GM03348 (cell line): ENCODE measurements at places on chromosomes 12 and 14.
A peak's percentile ranks its signal among the peaks of the same experiment; 100 is the strongest.

DNA sequence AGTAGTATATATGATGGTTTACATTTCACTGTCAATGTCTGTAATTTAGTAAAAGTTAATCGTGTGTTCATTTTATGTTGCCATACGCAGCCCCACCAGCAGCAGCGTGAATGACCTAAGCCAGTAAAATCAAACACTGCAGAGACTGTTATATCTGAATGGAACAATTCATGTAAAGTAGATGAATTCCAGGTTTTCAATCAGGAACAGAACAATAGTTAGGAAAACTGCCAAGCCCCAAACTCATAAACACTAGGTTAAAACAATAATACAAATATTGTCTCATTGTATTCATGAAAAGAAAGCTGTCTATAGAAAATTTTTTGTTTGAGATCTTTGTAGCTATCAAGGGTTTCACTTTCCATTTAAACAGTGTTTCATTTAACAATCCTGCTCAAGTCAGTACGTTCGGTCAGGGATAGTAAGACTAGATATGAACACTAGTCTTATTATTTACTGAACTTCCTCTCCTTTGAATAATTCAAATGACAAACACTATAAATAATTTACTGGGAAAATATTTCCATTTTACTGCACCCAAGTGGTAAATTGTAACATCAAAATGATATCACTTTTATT, 256.8 kb upstream of the FLRT2 start:
- DNase-seq, result peak; percentile 17

DNA sequence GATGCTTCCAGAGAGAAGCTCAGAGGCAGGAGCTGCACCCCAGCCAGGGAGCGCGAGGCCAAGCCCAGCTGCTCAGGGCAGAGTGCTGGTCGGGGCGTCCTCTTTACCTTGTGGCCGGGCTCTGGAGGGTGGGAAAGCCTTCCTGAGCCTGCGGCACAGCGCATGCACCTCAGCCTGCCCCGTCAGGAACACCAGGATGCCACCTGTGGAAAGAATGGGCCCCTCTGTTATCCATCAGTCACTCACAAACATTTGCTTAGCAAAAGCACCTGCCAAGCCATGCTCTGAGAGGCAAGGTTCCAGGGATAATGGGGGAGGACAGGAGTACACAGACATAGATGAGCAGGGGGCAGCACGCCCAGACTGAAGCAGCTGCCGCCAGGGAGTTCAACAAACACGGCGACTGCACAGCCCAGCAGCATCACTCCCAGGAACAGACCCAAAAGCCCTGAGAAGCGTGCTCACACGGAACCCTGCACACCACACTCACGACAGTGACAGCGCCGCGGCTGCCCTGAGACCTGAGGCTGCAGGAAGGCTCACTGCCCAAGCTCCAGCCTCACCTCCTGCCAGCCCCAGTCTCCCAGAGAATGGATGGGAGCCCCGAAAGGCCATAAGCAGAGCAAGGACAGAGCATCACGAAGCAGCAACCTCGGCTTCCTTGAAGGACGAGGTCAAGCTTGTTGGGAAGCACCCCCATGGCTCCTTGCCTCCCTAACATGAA, 21.8 kb downstream of the DHX37 start:
- no peak for DNase-seq

- no peak for DNase-seq
Observed at GRCh38 chr12:63396135-63396534, 245.1 kb upstream of the AVPR1A start.

GRCh38 chr12:100225491-100225890, 24.9 kb downstream of the ACTR6 start:
- DNase-seq, result no peak

GRCh38 chr12:97948591-97948990, 486.0 kb downstream of the RMST start:
- no peak for DNase-seq

DNA sequence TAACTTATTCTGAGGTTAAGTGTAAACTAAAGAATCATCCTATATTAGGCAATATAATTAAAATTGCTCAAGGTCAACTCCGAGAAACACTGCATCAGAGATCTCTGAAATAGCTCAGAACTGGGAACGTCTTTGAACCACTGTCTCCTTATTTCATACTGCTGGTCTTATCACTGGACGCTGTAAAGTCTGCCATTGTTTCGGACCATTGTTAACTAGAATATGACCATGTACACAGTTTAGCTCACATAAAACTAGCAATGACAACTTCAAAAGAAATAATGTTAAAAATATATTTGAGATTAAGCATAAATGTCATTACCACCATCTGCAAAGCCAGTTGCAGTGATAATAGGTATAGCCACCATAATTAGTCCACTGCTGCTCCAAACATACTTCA, 2.9 kb downstream of the ABCD2 start:
- DNase-seq, result no peak

- DNase-seq, result no peak
Observed at GRCh38 chr14:74142523-74142922, 57.8 kb downstream of the LIN52 start.

GRCh38 chr12:95623554-95624170, 72.4 kb upstream of the USP44 start:
- DNase-seq, result peak; percentile 86

DNA sequence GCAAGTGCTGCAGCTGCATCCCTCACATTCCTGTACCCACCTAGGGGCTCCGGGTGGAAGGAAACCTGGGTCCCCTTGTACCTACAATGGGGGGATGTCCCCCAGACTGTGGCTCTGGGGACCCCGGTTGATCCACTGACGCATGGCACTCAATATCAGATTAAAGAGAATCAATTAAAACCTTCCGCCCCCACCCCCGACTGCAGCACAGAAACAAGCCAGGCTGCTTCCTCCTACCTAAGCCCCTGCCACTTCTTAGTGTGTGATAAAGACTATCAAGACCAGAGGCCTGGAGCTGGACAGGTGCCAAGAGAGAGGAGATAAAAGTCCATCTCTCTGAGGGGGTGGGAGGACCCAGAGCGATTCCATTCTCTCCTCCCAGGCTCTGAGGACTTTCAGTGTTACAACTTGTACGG, 28.2 kb upstream of the RPLP0 start:
- no peak for DNase-seq

DNA sequence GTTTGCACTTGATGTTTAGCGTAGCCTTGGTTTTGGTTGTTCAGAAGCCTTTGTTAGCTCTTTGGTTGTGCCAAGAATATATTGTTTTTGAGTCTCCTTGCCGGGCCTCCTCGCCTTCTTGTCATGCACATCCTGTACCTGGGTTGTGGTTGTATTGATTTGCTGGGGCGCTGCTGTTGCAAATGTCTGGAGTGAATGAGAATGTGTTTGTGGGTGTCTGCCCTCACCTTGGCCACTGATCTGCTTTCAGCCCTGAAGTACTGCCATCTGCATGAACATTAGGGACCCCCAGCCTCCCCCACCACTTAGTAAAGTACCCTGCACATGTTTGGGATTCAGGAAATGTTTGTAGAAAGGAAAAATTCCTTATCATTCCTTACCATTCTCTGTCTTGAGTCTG, 16.5 kb downstream of the PRKCH start:
- no peak for DNase-seq

GRCh38 chr12:24551163-24551786, 397.6 kb downstream of the BCAT1 start:
- no peak for DNase-seq

DNA sequence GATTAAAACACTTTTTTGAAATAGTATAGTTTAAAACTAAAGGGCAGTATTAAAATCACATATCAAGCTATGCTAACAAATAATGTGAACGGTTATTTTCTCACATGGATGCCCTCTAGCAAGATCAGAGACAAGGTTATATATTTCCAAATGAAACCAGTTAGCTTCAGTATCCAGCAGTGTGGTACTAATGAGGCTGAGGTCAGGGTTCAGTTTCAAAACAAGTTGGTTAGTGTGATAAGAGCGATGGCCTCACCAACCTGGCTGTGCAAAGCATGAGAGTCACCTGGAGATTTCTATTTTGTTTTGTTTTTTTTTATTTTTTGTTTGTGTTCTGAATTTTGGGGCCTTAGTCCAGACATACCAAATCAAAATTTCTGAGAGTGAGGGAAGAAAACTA, 352.2 kb upstream of the KITLG start:
- no peak for DNase-seq

DNA sequence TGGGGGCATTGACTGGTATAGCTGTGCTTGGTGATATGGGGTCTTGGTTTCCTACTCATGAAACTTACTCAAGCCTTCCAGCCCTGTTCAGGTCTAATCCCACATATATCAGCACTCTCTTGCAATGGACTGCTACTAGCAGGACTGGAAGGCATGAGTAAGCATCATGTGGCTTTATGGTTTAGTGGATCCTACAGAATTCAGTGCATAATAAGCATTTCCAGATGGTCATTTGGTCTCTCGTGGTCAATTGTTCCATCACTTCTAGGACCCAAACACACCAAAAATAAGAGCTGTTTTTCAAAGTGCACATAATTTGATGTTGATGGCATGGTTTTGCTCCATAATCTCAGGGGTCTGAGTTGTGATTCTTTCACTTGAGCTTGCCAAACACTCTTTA, 114.4 kb downstream of the LMNTD1 start:
- DNase-seq, result peak; percentile 27

DNA sequence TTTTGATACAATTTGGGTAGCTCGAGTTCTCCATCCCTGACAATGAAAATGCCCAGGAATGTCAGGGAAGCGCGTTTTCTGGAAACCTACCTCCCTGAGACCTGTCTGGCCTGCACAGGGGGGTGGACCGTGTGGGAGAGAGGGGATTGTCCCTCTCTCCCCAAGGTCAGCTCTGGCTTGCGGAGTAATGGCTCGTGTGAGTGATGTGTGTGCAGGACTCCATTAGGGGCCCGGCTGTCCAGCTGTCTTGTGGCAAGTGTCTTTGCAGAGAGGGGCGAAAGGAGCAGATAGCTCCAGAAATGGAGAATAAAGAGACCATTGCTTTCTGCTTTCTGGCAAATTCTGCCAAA, 215.3 kb downstream of the CHST11 start:
- DNase-seq, result no peak

DNA sequence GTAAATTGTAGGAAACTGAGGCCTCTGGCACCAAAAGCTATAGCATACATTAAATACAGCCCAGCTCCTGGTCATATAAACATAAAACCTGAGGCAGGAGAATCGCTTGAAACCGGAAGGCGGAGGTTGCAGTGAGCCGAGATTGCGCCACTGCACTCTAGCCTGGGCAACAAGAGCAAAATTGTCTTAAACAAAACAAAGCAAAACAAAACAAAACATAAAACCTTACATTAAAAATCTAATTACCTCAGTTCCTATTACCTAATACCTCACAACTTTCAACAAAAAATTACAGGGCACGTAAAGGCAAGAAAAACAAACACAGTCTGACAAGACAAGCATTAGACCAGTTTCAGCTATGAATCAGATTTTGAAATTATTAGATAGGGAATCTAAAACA, 36.7 kb downstream of the TMEM116 start:
- no peak for DNase-seq
